ENCODE measurements at places on chromosomes 3 and 15.

DNA sequence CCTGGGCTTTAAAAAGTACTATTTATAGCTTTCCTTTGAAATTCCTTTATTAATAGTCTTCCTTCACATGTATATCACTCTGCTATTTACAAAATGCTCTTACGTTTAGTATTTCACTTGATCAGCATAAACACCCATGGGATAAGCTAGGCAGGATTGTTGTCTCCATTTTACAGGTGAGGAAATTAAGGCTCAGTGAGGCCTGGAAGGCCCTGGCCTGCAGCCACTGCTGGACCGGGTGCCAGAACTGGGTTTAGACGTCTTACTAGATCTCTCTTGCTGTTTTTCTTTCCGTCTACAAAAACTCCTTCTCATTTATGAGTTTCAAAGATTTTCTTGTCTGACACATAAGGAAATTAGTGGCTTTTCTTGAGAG, 236.4 kb downstream of the LPP start:
- no peak for DNase-seq

DNA sequence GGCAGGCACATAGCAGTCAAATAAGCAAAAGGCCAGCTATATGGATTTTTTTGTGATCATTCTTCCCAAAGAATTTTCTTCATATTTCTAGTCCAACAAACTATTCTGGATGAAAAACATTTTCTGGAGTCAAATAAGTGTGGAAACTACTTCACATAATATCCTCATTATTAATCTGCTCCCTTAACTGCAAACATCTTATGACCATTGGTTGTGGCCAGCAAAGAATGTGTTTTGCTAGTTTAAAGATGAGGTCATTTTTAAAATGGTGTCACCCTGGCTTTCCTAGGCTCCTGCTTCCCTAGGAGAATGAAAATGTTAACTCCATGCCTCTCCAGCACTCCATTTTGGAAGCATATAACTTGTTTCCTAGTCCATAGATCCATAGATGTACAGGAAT, 118.8 kb downstream of the SST start:
- DNase-seq = no peak

- DNase-seq = no peak
These were observed 23.3 kb upstream of the HEG1 start for GRCh38 chr3:125078951-125079674.

- DNase-seq = no peak
These were observed 133.9 kb upstream of the SKOR1 start for GRCh38 chr15:67691450-67691849.

DNA sequence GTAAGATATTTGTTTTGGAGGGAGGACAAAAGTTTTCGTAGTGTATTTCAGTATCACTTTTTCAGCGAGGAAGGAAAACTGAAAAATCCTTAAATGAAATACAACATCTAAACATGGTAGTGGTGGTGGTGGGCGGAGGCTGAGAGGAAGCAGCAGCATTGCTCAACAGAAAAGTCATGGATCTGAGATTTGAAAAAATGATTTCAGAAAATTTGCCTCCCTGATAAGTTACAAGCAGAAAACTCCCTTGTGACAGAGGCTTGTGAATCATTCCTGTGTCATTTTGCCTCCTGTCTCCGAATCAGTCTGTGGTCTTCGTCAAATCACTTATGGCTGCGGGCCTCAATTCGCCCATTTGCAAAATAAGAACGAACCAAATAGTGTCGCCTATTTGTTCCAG, 965 bp upstream of the CRBN start:
- DNase-seq = no peak
